Stomach (tissue), 19 donors: ENCODE measurements at places on chromosomes 7 and 10. TPM values are rescaled to one million over a fixed set of nuclear protein-coding genes. Genes with fewer than 3 reads are reported as not detected.

- H3K27ac ChIP-seq = no peak overlapping the region
- peaks cover 21% of the 10 kb centered on the region for H3K36me3 ChIP-seq
- H3K4me1 ChIP-seq = no peaks in the 10 kb centered on the region
- no peak overlapping the region for H3K4me3 ChIP-seq
- no peak for DNase-seq
- no peaks in the 10 kb centered on the region for H3K27me3 ChIP-seq
These were observed 52.4 kb downstream of the BZW2 start for GRCh38 chr7:16698200-16698905.

The H2BK1 gene
- polyA plus RNA-seq = not detected

The CABCOCO1 gene
- 2.1 TPM for polyA plus RNA-seq

DNA sequence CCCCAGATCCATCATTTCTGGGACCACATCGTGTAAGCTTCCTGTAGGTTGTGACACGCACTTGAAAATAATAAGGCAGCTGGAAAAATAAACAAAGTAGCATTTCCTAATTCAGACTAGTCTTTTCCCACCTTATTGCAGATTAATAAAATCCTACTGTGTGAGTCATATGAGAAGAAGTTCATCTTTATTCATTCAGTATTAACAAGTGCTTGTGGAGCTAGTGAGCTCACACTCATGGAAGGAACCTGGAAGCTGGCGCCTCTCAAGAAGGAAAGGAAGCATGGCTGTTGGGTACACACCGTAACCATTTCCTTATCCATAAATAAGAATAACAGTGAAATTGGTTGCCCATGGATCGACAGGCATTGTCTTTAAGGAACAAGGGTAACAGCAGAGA, 152.6 kb upstream of the PFKP start:
- no peaks in the 10 kb centered on the region for H3K27me3 ChIP-seq
- no peak for DNase-seq
- no peaks in the 10 kb centered on the region for H3K4me1 ChIP-seq

DNA sequence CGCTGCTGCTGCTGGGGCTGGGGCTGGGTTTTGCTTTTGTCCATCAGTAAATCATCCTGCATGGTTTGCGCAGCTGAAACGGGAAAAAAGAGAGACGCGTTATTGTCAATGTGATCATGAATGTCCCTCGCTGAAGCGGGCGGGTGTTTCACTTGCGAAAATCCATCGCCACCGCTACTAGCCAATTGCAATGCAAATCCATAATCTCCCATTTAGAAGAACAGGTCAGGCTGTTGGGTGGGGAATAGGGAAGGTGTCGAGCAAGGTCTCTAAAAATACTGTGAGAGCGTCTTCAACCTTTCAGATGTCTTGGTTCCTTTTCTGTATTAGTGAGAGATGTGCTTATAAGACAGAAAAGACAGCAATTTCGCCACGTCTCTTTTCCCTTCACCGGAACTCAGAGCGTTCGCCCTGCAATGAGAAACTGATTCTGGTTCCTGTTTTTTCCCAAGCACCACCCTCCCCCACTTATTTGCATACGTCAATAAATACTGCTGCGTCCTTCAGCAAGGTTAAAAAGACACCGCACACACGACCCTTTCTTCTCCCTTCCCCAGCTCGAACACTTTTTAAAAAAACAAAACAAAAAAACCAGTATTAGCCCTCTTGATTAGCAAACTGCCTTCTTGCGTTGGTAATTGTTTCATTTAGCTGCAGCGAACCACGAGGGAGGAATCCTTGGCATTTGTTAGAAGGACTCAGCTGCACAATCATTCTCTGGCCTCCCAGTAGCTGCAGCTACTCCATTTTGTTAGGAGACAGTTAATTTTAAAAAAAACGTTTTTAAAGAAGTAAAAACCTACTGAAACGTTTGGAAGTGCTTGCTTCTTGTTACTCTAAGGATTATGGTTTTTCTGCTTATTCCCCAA, 50.4 kb downstream of the CPEB3 start:
- H3K27me3 ChIP-seq = no peaks in the 10 kb centered on the region
- peak overlapping the region; percentile 69 for H3K4me3 ChIP-seq
- H3K4me1 ChIP-seq = peaks cover 12% of the 10 kb centered on the region
- DNase-seq = peak; percentile 70

The FAM25G gene
- polyA plus RNA-seq = not detected
